Stimulated activated CD4-positive, alpha-beta T cell treated with anti-CD3 and anti-CD28 coated beads, TNF-alpha, amount 100 ng/mL, for 24 hours (primary cell): ENCODE measurements at places on chromosomes 3 and 15.

GRCh38 chr15:46301826-46302225 is 667.0 kb downstream of the SQOR start:
- no peak for DNase-seq

DNA sequence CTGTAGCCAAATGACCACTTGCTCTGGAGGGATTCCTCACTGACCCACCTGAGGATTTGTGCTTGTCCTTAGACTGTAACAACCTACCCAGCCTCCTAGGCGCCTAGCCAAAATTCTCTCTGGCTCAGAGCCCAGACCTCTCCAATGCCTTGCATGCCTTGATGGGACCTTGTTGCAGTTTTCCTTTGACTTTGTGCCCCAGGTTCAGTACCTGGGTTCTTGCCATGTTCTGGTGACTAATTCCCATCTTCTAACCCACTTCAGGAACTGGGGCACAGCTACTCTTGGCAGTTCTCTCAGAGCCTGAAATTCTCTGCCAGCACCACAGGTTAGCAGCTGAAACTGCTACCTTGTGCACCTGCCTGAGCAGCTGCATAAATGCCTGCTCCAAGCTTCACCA is 27.0 kb upstream of the UBE3A start:
- DNase-seq: no peak

GRCh38 chr15:46677491-46677890 is 1039.8 kb upstream of the SEMA6D start:
- no peak for DNase-seq

DNA sequence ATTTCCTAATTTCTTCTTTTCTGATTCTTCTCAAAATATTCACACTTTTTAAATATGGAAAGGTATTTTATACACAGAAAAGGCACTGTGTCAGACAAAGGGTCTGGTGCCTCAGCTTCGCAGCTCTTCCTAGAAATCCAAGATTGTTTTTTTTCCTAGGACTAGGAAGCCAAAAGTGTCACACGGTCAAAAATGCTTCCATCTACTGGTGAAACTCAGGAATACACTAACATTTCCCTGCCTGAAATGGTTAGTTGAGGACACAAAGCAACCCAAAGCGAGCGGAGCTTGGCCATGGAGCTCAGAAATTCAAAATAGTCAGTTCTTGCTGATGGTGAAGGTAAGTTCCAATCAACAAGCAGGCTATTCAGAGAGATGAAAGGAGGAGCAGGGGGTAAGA is 426.5 kb upstream of the RASGRP1 start:
- DNase-seq: no peak

DNA sequence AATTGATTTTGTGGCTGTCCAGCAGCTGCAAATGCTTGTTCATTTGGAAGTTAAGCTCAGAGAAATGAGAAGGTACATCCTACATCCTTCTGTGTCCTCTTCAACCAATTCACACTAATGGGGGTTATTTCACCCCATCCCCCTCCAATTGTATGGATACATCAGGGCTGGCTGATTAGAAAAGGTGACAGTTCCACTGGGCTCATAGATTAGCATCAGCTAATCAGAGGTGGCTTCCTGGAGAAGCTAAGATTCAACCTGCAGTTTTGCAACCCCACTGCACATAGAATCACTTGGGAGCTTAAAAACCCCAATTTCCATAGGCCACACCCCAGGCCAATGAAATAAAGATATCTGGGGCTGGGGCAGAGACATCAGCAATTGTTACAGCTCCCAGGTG is 217.7 kb upstream of the TLE3 start:
- no peak for DNase-seq

- DNase-seq: no peak
Observed at GRCh38 chr15:98671060-98672008, 23.0 kb downstream of the IGF1R start.
